ENCODE measurements at places on chromosomes 2 and 18. TPM values are rescaled to one million over a fixed set of nuclear protein-coding genes. Genes with fewer than 3 reads are reported as not detected.

DNA sequence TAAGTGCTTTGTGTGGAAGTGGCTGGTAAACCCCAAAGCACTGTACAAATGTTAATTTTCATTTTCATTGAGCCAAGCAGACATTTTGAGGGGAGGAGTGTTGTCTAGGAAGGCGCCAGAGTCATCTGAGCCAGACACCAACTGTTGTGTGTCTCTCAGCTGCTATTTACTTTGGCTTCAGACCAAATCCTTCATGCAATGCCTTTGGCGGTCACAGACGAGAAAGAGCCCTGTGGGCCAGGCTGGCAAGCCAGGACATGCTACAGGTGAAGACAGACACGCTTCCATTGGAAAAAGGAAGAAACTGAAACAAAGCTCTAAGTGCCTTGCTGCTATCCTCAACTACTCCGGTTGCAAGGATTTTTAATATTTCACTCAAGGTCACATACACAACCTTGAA, 115.4 kb upstream of the CDC42EP3 start:
- DNase-seq, result peak; percentile 97

GRCh38 chr2:168466190-168466737, 10.2 kb downstream of the CERS6 start:
- no peak for DNase-seq

GRCh38 chr2:233100192-233100998, 40.3 kb downstream of the INPP5D start:
- DNase-seq, result no peak

The GDF7 gene
- not detected for total RNA-seq

GRCh38 chr18:45464619-45465018, 150.7 kb upstream of the SLC14A2 start:
- no peak for DNase-seq

- DNase-seq, result no peak
Measured at GRCh38 chr2:72300147-72300684, 152.6 kb upstream of the CYP26B1 start.

DNA sequence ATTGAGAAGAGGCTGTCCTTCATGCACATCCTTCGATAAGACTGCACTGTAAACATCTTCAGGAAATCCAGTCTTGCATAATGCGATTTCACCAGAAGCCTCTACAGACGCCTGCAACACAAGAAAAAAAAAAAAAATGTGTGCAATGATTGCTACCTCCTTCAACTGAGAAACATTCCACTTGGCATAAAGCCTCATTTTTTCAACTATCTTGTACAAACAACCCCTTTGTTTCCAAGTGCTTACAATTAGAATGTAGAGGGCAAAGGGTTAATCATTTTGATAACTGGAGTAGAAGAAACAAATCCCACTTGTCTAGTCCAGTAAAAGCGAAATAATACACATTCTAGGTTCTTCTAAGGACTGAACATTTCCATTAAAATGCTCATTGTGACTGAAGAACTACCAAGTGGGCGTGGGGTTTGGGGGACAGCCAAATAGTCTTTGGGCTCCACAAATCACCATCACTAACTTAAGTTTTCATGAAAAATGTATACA, 29.2 kb downstream of the CDH2 start:
- DNase-seq, result no peak

- DNase-seq, result no peak
Measured at GRCh38 chr2:167689444-167689843, 558.0 kb downstream of the STK39 start.

GRCh38 chr18:13096232-13096631, 105.1 kb downstream of the CEP192 start:
- no peak for DNase-seq

DNA sequence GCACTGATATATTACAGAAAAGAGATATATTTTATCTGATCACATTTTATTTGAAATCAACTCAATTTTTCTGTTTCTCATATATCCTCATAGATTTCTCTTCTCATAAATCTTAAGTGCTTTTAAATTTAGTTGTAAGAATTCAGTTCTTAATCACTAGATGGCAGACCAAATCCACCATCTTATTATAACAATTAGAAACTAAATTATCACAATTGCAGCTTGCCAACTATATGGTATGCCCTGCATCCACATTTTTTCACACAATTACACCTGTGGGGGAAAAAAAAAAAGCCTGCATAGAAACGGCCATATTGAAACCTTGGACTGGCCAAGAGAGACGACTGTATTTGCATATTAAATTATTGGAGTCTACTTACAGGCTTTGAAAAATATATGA, 64.4 kb downstream of the COL5A2 start:
- peak; percentile 55 for DNase-seq

- no peak for DNase-seq
Measured at GRCh38 chr2:47019961-47020681, 104.5 kb upstream of the MCFD2 start.

DNA sequence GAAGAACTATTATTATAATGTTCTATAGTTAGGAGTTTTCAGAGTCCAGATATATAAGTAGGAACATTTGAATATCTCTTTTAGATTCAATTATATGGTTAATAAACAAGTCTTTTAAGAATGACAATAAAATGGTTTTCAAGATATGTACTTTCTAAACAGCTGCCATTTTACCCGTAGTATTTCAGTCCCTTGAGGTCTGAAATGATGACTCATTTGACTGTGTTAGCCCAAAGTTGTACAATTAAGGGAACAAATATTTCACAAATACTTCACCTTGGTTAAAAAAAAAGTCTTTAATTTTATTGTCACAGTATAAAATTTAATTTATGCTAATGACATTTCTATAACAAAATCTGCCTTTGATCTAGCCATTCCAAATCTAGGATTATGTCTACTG, 91.6 kb upstream of the TANK start:
- peak; percentile 85 for DNase-seq

DNA sequence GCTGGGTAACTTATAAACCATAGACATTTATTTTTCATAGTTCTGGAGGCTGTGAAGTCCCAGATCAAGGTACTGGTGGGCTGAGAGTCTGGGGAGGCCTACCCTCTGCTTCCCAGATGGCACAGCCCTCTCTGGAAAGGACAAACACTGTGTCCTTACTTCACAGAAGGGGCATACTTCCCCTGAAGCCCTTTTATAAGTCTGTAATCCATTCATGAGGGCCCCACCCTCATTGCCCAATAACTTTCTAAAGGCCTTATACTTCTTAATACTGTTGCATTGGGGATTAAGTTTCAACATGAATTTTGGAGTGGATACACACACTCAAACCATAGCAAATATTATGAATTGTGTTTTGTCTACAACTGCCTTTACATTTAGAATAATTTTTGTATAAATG, 36.0 kb downstream of the ATIC start:
- no peak for DNase-seq

The PCGF1 gene
- total RNA-seq, result 29.4 TPM

The GAL3ST2 gene
- not detected for total RNA-seq

DNA sequence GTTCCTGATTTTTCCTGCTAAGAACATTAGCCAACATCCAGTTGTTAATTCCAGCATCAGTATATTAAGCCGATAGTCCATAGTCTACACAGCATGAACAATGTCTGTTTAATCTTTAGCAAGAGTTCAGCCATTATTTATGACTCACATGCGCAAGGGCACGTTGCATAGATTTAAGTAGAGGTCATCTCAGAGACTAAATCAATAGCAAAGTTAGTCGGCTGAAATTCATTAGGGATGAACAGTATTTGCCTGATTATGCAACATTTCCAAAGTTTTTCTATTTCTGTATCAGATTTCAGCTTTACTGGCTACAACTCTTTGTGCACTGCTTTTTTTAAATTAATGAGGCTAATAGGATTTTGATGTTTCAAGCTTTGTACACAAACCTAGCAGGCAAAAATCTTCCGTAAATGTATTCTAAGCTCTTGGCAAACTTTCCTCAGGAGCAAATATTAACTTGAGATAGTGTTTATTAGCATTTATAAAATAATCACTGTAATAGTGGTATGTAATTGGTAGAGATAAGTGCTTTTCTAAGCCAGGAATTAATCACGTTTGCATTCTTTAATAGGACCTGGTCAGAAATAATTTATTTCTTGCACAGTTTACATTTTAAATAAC, 578.7 kb upstream of the ID2 start:
- DNase-seq, result no peak

GRCh38 chr2:189045836-189046235, 71.7 kb downstream of the COL3A1 start:
- no peak for DNase-seq

The ABHD3 gene
- 6.2 TPM for total RNA-seq

DNA sequence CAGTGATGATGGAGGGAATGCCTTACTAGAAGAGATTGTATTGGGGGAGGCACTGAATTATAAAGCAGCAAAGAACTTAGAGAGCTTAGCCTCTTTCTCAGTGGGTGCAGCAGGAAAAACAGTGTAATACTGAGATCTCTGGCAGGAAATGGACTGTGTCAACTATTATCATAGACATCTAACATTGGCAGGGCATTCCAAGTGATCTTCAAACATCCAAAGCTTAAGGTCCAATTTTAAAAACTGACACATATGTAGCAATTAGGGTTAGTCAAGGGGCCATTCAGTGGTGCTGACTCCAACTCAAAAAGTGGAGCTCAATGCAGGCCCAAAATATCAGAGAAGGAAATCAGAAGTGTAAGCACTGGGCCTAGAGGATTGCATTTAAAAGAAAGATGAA, 106.6 kb upstream of the DDX18 start:
- no peak for DNase-seq

The HRH4 gene
- not detected for total RNA-seq

The SNTG2 gene
- not detected for total RNA-seq

GRCh38 chr2:27370816-27371620, 602 bp downstream of the SNX17 start:
- DNase-seq, result peak; percentile 64

The CLIP4 gene
- 38.0 TPM for total RNA-seq

DNA sequence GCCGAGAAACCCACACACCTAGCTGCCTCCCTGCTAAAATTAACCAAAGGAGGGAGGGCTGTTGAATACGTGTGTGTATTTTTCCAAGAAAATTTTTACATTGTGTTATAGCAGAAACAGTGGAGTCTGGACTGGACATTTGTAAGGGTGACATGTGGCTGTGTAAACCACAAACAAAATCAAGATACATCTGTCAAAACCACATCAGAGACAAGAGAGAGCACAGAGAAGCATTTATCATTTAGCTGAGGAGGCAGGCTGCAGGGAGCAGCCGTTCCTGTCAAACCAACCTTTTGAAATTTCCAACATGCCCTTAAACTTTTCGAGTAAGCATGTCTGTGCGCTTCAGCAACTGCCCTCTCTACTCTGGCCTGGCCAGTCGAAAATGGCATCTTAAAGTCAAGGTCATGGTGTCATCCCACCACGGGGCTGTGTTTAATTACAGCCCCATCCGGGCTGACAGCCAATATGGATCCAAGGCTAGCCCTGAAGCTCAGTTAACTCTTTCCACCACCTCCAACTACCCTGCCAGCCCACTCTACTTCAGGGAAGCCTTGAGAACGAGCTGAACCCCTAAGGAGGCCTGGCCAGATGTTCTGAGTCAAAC, 8.4 kb downstream of the BCL11A start:
- DNase-seq, result no peak

- no peak for DNase-seq
Measured at GRCh38 chr18:5198311-5198710, 1.3 kb upstream of the AKAIN1 start.

DNA sequence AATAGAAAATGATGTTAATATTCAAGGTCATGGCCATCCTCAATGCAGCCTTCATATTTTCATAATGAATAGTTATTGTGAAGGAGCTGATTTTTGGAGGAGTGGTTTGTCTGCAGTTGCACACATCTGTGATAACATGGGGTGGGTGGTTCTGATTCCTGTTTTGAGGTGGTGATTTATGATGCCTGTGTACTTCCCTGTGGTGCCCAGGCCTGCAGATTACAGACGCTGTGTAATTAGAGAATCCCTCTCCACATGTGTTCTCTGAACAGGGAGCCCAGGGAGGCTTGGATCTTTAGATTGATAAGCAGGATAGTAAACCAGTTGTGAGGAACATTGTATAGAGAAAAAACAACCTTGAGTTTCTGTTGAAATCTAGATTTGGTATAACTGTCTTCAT, 117.5 kb downstream of the AGAP1 start:
- no peak for DNase-seq

The UGT1A10 gene
- not detected for total RNA-seq

The CD8B2 gene
- total RNA-seq, result not detected

DNA sequence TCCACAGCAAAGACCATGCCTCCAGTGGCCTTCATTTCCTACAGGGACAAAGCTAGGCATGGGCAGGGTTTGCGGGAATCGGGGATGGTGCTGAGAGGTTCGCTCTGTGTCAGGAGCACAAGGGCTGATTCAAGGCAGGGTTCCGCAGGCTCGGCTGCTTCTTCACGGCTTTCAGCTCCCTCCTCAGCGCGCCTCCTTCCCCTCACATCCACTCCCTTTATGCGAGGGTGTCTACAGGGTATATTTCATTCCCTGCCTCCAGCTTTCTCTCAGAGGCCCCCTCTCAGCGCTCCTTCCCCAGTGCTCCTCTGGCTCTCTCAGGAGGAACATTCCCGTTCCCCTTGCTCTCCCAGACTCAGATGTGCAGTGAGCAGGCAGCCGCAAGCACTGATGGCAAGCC, 78.7 kb upstream of the ASB18 start:
- no peak for DNase-seq

DNA sequence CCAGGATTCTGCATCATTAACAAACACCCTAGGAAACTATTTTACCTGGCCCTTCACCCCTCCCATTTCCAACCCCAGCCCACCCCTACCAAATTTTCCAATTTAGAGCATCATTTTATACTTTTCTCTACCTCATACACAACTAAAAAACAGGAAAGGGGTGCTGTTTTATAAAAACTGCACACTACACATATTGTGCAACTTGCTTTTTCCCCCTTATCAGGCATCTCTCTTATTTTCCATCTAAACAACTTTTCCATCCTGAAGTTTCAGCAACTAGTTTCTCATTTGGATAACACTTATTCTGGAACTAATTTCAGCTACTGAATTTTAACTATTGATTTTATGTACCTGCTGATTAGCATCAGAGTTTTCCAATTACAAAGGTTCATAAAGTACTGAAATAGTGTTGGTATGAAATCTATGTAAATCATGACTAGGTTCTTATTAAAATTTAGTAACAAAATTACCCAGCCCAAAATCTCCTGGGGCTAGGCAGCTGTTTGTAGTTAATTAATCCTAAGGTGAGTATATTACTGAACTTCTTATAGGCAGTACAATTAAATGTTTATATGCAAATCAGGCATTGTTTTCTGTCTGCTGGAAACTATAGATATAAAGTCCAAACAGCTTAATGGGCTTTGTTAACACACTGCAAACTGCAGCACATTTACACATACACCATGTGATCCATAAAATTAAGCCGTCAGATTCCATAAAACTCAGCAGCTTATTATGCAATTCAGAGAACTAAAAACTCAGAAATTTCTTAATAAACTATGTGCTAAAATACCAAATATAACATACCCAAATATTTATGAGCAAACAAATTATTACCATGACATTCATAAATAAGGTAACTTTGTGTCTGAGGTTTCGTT, 7.9 kb downstream of the SF3B1 start:
- DNase-seq, result no peak

- DNase-seq, result no peak
Measured at GRCh38 chr2:5111581-5111980, 580.6 kb upstream of the SOX11 start.

DNA sequence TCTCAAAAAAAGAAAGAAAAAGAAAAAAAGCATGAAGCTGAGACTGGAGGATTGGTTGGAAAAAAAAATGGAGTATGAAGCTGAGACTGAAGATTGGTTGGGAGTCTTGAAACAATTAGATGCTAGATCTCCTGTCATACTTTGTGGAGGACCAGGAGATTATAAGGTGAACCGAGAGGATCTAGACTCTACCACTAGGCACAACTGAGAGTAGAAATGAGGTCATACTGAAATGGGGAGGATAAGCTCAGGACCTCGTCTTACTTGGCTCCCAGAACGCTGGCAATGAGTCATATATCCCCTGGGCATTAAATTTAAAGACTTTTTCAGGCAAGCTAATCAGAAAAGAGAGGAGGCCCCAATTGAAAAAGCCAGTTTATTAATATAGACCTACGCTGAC, 3.3 kb upstream of the ORC2 start:
- DNase-seq, result peak; percentile 82

All from LHCN-M2 (cell line).